Smooth muscle cell of the brain vasculature (primary cell): ENCODE measurements at places on chromosomes 11 and 22.

DNA sequence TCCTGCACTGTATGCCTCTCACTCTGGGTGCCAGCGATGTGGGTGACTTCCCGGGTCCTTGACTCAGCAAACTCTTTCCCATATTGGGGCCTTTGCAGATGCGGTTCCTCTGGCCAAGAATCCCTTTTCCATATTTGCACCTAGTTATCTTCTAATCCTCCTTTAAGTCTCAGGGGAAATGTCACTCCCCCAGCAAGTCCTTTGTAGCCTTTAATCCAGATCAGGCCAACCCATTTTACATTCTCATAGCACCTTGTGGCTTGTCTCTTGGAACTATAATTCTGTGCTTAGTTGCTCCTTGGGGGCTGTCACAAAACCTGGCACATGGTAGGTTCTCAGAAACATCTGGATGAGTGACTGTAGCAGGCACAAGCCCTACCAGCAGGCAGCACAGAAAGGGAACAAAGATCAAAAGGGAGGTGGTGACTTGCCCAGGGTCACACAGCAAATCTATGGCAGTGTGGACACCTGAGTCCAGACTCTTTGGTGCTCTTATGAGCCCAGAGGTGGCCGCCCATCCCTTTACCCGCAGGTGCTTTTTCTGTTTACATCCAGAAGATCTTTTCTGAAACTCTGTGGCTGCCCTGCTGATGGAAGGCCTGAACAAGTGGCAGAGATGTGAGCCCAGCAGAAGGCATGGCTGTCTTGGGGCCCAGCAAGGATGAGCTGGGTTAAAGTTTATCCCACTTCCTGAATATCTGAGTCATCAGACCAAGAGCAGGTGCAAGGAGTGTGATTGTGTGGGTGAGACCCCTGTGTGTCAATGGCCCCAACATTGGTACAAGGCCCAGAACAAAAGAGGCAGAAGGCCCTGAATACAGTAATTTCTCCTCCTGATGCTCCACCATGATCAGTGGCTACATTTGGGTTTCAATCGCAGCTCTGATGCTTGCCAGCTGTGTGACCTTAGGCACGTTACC is 78.6 kb upstream of the GRK3 start:
- no peak for DNase-seq

DNA sequence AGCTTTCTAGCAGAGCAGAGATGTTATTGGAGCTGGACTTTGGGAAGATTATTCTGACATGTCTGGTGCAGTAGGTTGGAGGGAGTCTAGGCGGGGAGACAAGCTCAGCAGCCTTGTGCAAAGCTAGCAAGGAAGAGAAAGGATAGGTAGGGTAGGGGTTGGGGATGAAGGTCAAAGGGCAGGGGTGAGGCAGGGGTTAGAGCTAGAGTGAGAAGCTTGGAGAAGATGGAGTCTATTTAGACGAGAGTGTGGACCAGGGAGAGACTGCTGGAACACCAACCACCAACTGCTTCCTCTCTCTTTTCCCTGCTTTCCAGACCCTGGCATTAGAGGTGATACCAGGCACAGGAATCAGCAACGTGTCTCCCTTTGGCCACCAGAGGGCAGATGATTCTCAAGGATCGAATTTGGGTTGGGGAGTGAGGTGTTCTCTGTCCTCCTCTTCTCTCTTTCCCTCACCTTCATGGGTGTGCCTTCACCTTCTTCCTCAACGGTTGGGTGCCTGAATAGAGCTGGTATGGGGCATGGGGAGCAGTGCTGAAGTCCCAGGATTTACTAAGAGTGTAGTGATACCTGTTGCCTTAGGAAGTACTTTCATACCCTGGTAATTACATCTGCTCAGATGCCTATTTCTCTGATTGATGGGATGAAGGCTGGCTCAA is 1.8 kb upstream of the MARK2 start:
- DNase-seq: peak; percentile 51

DNA sequence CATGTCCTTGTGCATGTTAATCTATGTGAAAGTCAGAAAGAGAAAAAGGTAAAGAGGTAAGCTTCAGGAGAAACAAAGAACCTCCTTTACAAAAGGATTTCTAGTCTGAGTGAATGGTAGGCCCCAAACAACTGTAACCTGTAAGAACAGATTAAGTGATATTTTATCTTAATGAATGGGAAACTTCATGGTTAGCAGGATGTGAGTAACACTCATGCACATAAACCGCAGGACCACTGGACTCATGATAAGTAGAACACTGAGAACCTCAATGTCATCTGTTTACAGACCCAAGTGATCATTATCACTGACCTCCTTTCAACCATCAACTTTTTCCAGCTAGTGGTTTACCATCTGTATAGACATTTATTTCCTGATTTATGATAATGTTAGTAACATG is 19.9 kb downstream of the OR8G5 start:
- no peak for DNase-seq

DNA sequence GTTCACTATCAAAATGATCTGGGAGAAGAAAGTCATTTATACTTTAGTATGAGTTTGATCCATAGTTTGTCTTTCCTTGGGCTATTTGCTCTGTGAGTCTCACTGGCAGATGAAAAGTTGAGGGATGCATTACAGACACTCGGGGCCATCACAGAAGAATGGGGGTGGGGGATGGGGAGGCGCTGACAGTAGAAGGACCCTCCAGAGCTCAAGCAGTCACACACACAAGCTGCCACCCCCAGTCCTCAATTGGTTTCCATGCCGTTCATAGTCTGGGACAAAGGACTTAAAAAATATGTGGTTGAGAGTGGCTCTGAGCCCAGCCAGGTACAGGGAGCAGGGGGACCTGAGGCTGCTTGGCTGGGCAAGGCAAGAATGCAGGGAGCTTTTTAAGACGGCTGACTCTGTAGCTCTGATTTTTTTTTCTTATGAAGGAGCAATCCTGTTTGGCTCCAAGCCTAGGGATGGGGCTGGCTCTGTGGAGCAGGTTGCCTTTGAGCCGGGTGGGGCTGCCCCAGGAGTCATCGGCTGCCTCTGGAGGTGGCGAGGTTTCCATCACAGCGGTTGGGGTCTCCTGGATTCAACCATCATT is 13.3 kb upstream of the ANO1 start:
- no peak for DNase-seq

- no peak for DNase-seq
These were observed 233.3 kb downstream of the CTTN start for GRCh38 chr11:70631624-70632047.

GRCh38 chr11:133834682-133835592 is 10.4 kb downstream of the SPATA19 start:
- no peak for DNase-seq

GRCh38 chr11:65887723-65888162 is 528 bp downstream of the FIBP start:
- no peak for DNase-seq

- no peak for DNase-seq
These were observed 1.7 kb downstream of the QSER1 start for GRCh38 chr11:32894149-32894827.

DNA sequence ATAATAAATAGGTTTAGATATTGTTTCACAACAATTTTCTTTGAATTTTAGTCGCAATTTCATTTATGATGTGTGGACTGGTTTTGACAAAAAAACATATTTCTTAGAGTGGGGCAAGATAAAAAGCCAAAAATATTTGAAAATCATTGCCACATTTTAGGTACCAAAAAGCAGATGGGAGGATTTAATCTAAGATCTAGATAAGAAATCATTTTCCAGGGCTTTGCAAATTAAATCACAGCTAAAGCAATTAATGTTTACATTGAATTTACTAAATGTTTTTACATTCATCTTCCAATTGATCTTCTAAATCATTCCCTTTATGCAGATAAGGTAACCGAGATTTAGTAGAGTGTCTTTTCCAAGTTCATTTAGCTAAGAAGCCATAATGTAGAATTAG is 1386.0 kb upstream of the TENM4 start:
- no peak for DNase-seq

DNA sequence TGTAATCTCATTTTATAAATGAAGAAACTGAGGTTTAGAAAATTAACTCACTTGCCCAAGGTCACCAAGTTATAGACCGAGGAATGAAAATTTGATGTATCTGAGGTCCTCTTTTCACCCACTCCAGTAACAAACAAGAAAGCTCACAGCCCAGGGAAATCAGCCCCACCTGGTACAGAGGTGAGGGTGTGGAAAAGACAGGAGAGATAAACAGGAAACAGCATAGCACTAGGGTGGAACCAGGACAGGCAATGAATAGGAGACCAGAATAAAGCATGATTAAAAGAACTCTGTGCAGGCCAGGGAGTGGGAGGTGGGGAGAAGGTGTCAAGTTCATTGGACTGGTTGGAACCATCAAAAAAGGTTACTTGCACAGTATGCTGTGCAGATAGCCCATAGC is 46.2 kb upstream of the SMCO4 start:
- no peak for DNase-seq

GRCh38 chr11:2273311-2273710 is 2.9 kb upstream of the ASCL2 start:
- DNase-seq: no peak

GRCh38 chr11:134532131-134532920 is 120.3 kb upstream of the B3GAT1 start:
- DNase-seq: no peak

DNA sequence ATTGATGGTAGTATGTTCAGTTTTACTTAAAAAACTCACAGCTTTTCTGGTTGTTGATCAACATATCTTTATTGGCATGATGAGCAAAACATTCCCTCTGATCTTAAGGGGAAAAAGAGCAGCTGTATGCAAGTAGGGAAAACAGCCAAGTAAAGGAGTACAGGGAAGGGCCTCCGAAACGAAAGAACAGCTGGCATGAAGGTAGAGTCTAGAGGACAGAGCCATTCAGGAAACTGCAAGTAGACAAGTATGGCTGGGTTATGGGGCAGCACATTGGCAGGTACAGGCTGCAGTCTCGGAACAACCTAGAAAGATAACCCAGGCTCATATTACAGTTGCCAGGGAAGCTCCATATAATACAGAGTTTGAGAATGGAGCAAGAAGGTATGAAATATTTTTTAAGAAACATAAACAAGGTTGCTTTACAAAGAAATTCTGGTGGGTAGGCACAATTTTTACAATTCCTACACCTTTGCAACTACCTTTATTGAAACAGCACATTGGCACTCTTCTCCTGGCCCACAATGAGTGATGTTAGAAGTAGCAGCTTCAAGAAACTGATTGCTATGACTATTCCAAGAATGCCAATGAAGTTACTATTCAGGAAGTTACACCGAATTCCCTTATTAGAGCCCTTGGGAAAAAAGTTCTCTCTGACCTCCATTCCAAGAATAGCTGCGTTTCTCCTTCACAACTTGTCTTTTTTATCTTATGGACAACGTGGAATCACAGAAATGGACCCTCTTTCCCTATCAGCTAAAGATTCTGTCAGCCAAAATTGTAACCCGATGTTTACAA is 45.2 kb downstream of the LGR4 start:
- DNase-seq: no peak

- DNase-seq: peak; percentile 58
These were observed 293.7 kb downstream of the DDX10 start for GRCh38 chr11:108958368-108959104.

GRCh38 chr11:134562196-134562595 is 150.2 kb upstream of the B3GAT1 start:
- DNase-seq: no peak

GRCh38 chr11:7281809-7282208 is 30.1 kb downstream of the SYT9 start:
- no peak for DNase-seq

DNA sequence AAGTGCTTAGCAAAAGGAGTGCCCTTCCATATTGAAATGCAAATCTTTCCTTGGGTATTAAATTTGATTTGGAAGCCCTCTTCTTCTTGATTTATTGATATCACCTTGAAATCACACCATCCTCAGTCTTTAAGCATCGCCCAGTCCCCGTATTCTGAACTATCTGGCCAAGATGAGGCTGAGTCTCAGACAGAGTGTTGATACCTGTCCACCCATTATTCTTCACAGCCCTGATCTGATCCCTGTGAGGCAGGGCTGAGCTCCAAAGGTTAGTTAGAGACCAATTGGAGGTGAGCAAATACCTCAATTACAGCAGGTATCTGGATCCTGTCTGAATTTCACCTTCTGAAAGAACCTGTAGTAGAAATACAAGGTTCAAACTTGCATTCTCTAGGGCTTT is 326.3 kb downstream of the FAT3 start:
- no peak for DNase-seq

DNA sequence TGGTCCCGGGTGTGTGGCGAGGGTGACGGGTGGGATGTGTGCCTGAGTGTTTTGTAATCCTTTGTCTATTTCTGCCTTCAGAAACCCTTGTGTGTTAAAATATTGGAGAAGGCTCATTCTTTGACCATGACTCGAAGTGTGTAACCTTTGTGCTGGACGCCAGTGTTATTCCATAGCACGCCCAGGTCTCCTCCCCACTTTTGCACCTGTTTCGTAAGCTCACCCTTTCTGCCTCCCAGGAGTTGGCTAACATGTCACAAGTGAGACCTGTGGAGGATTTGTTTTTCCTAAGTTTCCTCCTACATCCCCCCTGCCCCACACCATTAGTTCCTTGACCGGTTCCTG is 382 bp downstream of the C11orf54 start:
- DNase-seq: no peak

DNA sequence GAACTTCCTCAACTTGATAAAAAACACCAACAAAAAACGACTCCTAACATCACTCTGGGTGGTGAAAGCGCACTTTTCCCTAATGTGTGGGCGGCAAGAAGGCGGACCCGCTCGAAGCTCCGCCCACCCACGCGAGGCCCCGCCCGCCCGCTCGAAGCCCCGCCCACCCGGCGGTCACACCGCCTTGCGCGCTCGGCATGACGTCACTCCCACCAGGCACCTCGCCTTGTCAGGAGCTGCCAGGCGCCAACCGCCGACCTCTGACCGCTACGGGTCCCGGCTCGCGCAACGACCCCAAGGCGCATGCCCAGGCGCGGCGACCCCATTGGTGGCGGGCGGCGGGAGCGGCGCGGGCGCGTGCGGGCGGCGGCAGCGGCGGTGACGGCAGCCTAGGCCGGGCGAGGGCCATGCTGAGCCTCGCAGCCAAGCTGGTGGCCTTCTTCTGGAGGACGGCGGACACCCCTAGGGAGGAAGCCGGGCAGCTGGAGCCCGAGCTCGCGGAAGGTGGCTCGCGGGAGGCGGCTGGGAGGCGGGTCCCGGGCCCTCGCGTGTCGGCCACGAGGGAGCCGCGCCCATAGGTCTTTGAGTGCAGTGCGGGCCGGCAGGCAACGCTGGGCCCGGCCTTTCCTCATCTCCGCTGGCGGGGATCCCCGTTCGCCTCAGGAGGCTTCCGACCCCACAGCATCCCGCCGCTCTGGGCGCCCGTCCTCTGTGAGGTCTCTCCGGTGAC is at the start of gene MOV10L1:
Gene MOV10L1, plus strand, starts transcription at position 325 of the 730 bp plus-strand sequence. Its CDS starts 83 bp downstream, at position 408.
- no peak for DNase-seq

GRCh38 chr11:6991227-6991626 is 28.9 kb downstream of the ZNF214 start:
- DNase-seq: no peak

- no peak for DNase-seq
These were observed 936 bp downstream of the CECR2 start for GRCh38 chr22:17370026-17370765.

- no peak for DNase-seq
These were observed 3.5 kb downstream of the APOL1 start for GRCh38 chr22:36256478-36256877.
